ENCODE measurements at places on chromosomes 6 and 20.

DNA sequence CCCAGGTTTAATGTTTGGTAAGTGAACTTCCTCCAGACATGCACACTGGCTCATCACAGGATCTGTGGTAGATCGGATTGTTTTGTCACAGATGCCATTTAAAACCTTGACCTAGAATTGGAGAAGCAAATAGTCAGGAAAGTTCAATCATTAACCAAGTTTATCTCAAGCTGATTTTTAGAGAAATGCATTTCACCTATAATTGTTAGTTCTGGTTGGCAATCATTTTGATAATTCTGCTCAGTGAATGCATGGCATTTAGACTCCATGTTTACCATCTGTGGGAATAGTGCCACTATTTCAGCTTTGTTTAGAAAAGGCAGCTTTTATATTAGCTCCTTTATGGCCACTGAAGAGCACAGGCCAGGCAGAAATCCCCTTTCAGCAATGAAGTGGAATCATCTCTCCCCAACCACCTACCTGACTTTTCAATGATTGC lies 73.9 kb upstream of the IPCEF1 start:
- DNase-seq, result no peak

- no peak for DNase-seq
These were observed 26.9 kb downstream of the DDX27 start for GRCh38 chr20:49245921-49246740.

DNA sequence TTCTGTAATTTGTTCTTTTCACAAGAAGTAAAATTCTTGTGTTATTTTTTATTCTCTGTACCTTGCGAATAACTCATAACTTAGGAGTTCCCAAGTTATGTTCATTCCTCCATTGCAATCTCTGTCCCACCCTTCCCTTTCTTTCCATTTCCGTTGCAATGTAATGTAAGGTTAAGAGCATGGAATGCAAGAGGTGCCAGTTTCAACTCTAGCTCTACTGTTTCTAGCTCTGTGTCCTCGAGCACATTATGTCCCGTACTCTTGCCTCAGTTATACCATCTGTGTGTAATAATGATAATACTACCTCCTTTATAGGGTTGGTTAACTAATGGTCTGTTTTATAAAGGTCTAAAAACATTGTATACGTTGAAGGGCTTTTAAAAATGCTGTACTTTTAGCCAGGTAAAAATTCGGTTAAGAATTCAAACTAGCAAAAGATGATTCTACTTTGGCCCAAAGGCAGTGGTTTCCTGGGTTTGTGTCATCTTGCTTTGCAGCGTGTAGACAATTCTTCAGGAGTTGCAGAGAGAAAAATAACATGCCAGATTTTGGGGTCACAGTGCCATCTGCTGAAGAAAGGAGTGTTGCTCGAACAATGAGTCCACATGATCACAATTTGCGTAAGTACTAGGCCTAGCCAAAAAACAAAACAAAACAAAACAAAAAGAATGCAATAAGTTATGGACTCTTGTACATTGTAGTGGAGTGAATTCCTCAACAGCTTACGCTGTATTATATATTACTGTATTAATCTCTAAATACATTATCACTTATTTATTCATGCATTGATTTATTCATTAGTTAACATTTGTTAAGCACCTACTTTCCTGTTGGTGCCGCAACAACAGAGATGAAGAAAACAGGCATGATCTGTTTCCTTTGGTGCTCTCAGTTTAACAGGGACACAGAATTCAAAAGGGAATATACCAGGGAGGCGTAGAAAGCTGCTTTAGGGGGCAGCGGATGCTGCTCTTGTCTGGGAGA lies 10.0 kb upstream of the PFDN4 start:
- DNase-seq, result no peak

- no peak for DNase-seq
These were observed 20.4 kb downstream of the PAX1 start for GRCh38 chr20:21725892-21726291.

DNA sequence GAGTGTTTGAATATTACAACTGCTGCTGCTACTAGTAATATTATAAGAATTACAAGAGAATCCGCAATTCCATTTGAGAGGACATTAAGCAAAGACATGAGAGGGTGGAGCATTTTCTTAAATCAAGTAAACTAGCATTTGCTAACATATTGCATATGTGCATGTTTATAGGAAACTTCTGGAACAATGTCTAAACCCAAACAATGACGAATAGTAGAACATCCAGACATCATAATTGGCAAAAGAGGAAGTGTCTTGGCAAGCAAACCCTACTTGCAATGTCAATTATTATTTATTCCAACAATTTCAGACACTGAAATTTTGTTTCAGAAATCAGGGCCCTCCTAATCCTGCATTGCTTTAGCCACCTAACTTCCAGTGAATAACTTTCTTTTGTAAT lies 1155.3 kb upstream of the GJE1 start:
- no peak for DNase-seq
